ENCODE measurements at places on chromosomes 13 and 19.

DNA sequence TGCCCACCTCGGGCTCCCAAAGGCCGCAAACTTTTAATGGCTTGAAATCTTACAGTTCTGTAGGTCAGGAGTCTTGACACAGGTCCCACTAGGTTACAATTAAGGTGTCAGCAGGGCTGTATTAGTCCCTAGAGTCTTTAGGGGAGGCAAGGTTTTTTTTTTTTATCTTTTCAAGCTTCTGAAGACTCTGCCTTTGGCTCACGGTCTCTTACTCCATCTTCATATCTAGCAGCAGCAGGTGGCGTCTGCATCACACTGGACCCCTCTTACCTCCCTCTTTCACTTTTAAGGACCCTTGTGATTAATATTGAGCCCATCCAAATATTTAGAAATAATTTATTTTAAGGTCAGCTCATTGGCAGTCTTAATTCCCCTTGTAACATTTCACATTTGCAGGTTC is 11.6 kb downstream of the MIR17HG start:
- no peak for DNase-seq

DNA sequence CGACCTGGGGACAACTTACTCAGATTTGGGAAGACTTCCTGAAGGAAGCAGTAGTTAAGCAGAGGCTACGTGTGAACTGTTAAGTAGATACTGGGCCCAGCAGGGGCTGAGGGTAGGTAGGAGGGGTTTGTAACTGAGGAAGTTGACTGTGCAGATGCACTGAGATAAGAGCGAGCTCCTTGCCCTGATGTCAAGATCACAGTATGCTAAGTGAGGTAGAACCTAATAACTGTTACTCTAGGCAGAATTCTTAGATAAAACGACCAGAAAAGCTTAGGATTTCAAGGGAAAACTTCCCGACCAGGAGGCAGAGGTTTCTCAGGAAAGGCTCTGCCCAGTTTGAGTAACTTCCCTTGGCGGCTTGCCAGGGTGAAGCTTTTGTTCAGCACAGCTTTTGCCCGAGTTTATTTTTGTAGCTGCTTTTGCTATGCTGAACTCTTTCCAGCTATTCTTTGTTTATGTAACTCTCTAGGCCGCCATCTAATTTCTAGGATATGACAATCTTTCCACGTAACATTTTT is 632.1 kb downstream of the DIAPH3 start:
- DNase-seq: peak; percentile 75

DNA sequence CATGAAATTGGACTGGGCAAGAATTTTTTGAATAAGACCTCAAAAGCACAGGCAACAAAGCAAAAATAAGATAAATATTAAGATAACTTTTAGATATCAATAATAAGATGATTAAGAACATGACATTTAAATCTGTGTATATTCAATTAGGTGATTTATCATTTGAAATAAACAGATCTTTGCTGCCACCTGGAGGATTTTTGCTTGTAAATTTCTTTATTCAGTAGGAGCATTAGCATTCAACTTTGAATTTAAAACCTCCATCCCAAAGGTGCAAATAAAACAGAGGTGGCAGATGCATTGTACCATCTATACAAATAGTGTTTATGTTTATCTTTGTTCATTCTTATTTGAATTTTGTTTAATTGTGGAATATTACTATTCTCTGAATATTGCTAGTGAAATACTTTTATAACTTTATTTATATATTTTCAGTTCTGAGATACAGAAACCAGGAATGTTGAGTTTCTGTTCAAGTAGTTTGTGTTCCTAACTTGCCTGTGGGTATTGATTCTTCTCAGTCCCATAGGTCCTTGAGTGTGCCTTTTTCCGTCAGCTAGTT is 20.9 kb downstream of the COG6 start:
- peak; percentile 53 for DNase-seq

DNA sequence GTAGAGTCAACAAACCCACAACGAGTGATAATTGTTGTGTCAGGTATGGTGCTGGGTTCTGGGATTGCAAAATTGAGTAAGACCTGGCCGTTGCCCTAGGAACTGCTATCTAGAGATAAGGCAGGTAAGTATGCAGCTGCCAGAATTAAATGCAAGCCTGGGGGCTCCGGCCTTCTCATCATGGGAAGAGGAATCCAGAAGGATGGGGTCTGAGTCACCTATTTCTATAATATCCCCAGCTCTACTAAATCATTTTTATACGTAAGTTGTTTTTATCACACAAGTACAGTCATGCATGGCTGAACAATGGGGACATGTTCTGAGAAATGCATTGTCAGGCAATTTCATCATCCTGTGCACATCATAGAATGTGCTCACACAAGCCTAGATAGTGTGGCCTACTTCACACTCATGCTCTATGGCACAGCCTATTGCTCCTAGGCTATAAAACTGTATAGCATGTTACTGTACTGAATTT is 203.0 kb downstream of the KLF5 start:
- DNase-seq: no peak

DNA sequence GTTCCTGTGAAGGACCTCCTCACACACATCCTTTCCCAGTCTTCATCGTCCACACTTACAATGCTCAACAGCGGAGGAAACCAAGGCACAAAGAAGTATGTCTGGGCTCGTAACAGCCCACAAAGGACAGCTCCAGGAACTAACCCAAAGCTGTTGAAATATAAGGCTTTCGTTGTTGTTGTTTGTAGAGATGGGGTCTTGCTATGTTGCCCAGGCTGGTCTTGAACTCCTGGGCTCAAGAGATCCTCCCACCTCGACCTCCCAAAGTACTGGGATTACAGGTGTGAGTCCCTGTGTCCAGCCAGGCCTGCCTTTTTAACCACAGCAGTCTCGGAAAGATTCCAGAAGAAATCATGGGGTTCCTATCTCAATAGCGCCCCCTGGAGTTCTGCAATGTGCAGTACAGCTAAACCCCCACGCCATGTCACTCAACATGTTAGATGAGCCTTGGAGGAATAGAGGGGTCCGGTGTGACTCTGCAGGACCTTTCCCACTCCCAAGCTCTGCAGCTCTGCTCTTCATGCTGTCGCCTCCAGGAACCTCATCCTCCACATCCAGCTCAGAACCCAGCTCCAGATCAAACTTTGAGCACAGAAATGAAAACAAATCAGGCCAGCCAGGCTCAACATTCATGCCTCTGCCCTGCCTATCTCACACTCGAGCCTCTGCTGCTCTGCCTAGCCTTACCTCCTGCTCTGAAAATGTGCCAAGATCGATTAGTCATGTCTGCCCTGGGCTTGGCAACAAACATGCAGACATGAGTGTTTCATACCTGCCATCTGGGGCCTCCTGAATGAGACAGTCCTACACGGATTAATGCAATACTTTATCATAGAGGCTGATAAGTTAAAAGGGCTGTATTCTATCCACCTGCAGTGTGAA is 7.5 kb downstream of the PLA2G4C start:
- DNase-seq: no peak

DNA sequence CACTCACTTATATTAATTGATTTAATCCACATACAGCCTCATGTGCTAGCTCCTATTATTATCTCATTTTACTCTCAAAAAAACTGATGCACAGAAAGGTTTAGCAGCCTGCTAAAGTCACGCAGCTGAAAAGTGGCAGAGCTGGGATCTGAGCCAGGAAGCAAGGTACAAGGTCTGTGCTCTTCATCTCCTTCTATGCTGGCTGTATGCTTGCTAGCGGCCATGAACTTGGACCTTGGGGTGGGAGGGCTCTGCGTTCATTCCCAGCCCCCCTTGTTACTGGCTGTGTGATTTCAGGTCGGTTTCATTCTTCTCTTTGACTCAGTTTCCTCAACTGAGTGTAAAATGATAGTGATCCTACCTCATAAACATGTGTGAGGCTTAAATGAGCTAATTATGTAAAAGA is 69.8 kb downstream of the ALOX5AP start:
- DNase-seq: no peak

- no peak for DNase-seq
These were observed 42.6 kb downstream of the CRTC1 start for GRCh38 chr19:18725841-18726770.

- no peak for DNase-seq
These were observed 348.8 kb downstream of the SPRY2 start for GRCh38 chr13:79992111-79992510.

- no peak for DNase-seq
These were observed 32.3 kb upstream of the EHD2 start for GRCh38 chr19:47680858-47681332.

DNA sequence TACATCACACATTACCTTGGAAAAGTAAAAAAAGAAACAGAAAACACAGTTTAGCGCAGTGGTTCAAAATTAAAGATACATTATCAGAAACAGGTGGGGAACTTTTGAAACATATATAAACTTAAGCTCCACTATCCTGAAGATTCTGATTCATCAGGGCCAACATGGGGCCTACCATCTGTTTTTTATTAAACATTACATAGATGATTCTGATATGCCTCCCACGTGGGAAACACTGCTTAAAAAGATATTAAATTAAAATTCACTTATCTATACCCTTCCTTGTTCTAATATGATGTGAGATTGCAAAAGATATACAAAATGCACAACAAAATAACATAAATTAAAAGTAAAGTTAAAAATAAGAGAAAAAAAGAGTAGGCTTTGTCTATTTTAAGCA is 125.0 kb downstream of the VWA8 start:
- DNase-seq: no peak

DNA sequence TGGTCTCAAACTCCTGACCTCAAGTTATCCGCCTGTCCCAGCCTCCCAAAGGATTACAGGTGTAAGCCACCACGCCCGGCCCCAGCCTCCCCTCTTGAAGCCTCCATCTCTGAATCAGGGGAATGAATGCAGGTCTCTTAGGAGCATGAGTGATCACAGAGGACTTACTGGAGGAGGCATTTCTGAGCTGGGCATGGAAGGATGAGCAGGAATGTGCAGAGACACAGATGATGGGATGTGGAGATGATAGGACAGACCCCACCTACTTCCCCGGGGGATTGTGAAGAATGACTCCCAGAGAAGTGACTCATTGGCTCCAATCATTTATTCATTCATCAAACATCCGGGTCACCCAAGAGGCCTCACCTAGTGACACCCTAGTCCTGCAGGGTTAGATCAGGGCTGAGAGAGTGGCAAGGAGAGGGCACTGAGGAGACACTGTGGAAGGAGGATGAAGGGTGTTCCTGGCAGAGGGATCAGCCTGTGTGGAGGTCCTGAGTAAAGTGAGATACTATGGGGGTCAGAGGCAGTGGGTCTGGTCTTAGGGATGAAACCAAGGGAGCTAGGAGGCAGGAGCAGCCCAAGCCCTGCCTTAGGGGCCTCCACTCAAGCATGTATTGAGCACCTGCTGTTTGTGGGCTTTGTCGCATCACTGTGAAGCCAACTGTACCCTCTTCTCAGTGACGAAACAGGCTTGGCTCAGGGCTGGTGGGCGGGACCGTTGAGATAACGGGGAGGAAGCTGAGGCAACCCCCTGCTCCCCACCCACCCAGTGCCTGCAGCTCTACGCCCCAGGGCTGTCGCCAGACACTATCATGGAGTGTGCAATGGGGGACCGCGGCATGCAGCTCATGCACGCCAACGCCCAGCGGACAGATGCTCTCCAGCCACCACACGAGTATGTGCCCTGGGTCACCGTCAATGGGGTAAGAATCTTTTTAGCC is 3.0 kb downstream of the IFI30 start:
- DNase-seq: no peak

- DNase-seq: no peak
These were observed 32.2 kb downstream of the TMEM255B start for GRCh38 chr13:113791226-113791625.

DNA sequence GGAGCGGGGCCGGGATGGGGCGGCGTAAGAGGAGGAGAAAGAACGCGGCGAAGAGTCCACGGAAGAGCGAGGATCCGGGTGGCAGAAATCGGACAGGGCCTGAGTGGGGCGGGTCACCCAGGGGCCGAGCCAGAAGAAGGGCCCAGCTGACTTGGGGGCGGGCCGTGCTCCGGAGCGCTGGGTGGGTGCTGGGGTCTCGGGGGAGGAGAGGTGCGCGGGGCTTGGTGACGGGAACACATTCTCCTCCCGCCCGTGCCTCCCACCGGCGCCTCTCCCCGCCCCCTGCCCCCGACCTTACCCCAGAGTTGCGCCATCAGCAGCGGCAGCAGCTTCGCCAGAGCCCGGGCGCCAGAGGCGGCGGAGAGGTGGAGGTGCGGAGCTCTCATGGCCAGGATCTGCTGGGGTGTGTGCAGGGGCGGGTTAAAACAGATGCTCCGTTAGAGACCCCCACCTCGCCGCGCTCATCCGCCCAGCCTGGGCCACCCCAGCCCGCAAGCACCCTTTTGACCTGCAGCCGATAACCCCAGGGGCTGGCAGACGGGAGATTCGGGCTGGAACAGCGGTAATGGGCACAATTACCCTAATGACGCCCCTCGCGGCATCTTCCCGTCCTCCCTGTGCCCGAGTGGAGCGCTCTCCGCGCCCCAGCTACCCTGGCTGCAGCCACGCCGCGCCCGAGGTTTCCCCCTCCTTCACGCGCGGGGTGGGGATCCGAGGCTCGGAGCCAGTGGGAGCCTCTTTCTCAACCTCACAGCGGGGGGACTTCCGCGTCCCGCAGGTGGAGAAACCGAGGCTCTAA is 565 bp downstream of the KLK10 start:
- no peak for DNase-seq

DNA sequence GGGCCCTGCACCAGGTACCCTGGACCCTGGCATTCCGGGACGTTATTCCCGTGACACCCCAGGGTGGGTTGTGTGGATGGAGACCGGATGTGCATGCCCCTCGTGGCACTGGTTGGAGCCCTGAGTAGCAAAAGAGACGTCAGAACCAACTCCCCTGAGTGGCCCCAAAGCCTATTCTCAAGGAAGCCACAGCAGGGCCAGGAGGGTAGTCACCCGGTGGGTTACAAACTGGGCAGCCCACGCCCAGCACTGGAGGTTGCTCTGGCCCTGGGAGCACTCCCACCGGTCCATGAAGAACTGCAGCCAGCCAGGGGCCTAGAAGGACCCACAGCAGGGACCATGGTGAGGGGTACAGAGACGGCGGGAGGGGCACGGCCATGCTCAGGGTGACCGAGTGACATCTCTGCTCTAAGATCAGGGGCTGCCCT is 7.5 kb downstream of the KLF16 start:
- DNase-seq: no peak

DNA sequence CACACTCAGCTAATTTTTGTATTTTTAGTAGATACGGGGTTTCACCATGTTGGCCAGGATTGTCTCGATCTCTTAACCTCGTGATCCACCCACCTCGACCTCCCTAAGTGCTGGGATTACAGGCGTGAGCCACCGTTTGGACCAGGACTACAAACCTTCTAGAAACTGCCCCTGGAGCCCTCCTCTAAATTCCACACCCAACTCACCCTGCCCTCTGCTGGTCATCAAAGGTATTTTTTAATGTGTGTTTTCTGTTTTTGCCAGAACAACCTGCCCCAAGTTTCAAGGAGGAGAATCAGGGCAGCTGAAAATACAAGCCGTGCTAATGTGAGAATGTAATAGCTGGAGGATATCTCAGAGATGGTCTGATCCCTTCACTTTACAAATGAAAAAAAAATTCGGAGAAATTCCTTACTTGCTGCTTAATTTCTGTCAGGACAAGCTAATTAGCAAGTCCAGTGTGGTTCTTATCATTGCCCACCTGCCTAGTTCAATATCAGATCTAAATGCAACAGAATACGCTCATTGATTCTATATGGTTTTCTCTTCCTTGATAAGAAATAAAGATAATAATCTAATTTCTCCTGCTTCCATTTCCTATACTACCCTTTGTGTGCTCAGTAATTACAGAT is 4.1 kb downstream of the ATP8A2 start:
- DNase-seq: peak; percentile 54

- DNase-seq: peak; percentile 5
These were observed 90.5 kb upstream of the AKAP11 start for GRCh38 chr13:42181381-42181953.

Data from mesenchymal stem cell (in vitro differentiated cells and primary cell).